ENCODE measurements at places on chromosomes 5 and 9.

- DNase-seq, result no peak
These were observed 84.9 kb downstream of the PRELID2 start for GRCh38 chr5:145750199-145750598.

- no peak for DNase-seq
These were observed 28.7 kb downstream of the PTTG1 start for GRCh38 chr5:160450164-160450932.

DNA sequence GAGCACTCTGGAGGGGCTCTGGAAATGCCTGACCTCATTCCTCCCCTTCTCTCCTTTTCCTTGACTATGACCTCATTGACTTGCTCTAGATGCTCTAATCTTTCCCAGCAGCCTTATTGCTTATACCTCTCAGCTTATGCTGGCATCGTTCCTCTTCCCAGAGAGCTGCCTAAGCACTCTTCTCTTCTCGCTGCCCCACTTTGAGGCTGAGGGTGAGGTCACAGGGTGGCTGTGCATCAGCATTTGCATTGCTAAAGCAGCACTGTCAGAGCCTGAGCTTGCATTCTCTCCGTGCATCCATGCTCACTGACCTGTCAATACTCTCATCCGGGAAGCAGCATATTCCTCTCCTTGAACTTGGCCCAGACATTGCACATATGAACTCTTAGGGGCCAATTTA is 96.4 kb upstream of the NTRK2 start:
- DNase-seq, result no peak

GRCh38 chr5:74396913-74397622 is 243.5 kb downstream of the ENC1 start:
- DNase-seq, result no peak

DNA sequence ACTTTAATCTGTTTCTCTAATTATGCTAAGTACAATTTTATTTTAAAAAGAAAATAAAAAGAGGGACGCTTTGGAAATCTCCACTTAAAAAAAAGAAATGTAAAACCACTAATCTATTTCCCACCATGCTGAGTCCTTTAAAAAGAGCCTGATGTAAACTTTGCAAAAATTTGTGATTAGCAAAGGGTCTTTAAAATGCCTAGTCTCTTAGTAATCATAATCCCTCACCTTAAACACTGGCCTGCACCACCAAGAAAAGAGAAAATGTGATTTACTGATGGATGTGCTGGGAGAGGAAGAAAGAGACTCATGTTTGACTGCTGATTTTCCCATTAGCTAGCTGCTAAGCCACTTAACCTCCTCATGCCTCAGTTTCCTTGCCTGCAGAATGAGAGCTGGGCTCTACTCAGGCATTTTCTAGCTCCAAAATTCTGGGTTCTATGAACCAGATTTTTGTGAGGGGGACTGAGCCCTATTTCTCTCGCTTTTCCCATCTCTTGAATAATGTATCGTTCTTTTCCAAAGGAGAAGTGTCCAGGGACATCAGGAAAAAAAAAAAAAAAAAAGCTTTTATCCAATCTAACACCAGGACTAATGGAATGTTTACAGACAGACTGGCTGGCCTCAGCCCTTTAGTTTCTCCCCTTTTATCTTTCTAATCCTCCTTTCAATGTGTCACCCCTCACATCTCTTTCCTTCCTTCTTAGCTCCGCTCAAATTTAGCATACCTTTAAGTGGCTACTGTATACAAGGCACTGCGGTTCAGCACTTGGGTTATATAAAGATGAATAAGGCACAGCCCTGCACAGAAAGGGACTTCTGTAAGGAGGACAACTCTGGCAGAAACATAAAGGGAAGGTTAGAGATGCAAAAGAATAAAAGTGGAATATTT is 312.4 kb downstream of the ARL15 start:
- DNase-seq, result no peak

GRCh38 chr9:21239911-21240310 is at the start of gene IFNA14:
Gene IFNA14 (minus strand): TSS chr9:21240005. CDS start chr9:21239935, 70 bp downstream.
- DNase-seq, result no peak

- DNase-seq, result no peak
These were observed 112.3 kb upstream of the CXCL14 start for GRCh38 chr5:135691044-135691443.

GRCh38 chr5:28391277-28391676 is 1352.9 kb upstream of the CDH9 start:
- no peak for DNase-seq

GRCh38 chr9:78074385-78075291 is 43.0 kb upstream of the GNAQ start:
- no peak for DNase-seq

- peak; percentile 91 for DNase-seq
These were observed 11.3 kb downstream of the PDGFRB start for GRCh38 chr5:150144246-150144801.

GRCh38 chr9:121728916-121729315 is 77.5 kb downstream of the DAB2IP start:
- no peak for DNase-seq
